Coronary artery (tissue), 2 donors: ENCODE measurements at places on chromosomes 12 and 14.

DNA sequence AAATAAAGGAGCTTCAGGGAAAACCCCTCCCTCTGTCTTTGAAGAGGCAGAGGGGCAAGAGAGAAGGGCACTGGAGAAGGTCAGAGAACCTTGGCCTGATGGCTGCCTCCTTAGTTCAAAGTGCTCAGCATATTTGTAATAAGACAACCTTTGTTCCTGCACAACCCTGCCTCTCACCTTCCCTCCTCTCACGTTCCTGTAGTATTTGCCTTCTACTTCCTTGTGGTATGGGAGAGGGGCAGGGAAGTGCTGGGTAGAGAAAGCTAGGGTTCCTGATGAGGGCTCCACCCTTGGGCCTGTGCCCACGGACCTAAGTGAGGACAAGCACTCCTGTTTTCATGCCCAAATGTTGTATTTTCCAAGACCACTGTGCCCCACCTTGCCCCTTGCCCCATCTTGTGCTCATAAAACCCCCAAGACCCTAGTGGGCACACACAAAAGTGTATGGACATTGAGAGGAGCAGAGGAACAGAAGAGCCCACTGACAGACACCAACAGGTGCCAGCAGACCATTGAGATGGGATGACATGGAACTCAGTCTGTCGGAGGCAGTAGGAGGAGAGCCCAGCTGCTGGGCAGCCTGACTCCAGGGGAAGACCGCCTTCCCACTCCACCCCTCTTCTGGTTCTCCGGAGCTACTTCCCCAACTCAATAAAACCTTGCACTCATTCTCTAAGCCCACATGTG, 261.5 kb upstream of the CCDC196 start:
- no peak for DNase-seq

- DNase-seq, result no peak
These were observed 16.6 kb downstream of the SIVA1 start for GRCh38 chr14:104769324-104770071.

DNA sequence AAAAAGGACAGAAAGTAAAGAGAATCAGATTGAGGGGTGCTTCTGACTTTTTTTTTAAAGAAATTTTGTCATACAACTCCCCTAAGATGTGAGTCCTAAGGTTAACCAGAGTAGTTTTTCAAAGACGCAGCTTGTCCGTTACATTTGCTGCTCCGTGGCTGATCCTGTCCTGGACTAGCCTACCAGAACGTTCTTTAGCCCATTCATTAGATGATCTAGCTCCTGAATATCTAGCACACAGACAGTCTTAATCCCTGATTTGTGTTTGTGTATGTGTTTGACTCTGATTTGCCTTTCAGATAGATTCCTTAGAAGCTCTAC, 60.3 kb downstream of the SAMD4A start:
- no peak for DNase-seq

- no peak for DNase-seq
These were observed 56.9 kb upstream of the MAP1LC3B2 start for GRCh38 chr12:116502141-116502725.

DNA sequence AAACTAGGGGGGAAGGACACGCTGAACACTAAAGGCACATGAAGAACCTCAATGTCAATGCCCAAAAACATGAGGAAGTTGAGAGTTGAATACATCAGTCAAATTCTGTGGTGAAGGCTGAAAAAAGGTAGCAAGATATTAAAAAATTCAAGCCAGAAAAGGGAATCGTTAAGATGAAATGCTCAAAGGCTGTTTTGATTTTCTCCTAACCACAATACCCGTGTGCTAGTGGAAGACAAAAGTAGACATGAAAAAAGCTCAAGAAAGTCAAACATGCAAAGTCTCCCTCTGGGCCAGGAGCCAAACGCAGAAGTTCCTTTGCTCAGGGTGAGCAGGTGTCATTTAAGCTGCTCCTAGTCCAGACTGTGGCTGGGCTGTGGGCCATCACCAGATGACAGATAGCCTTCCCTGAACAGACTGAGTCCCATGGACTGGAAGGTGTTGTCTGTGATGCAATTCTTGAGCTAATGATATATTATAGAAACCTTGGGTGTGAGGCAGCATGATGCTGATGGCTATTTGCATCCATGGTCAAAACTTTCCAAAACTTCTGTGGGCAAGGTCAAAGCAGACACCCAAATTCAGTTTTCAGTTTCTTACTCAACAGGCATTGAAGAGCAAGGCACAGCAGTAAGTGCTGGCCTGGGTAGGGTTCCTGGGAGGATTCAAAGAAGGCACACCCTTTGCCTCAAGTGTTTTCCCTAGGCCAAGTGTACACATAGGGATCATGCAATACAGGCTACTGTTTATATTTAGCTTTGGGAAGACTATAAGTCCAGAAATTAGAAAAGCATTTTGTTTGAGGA, 81.6 kb downstream of the MYRFL start:
- no peak for DNase-seq

GRCh38 chr12:117450209-117450608, 88.8 kb upstream of the NOS1 start:
- no peak for DNase-seq

- DNase-seq, result no peak
These were observed 220.6 kb upstream of the OR4E1 start for GRCh38 chr14:21894003-21894897.

- no peak for DNase-seq
These were observed 95.0 kb downstream of the TGFB3 start for GRCh38 chr14:75886636-75887348.

DNA sequence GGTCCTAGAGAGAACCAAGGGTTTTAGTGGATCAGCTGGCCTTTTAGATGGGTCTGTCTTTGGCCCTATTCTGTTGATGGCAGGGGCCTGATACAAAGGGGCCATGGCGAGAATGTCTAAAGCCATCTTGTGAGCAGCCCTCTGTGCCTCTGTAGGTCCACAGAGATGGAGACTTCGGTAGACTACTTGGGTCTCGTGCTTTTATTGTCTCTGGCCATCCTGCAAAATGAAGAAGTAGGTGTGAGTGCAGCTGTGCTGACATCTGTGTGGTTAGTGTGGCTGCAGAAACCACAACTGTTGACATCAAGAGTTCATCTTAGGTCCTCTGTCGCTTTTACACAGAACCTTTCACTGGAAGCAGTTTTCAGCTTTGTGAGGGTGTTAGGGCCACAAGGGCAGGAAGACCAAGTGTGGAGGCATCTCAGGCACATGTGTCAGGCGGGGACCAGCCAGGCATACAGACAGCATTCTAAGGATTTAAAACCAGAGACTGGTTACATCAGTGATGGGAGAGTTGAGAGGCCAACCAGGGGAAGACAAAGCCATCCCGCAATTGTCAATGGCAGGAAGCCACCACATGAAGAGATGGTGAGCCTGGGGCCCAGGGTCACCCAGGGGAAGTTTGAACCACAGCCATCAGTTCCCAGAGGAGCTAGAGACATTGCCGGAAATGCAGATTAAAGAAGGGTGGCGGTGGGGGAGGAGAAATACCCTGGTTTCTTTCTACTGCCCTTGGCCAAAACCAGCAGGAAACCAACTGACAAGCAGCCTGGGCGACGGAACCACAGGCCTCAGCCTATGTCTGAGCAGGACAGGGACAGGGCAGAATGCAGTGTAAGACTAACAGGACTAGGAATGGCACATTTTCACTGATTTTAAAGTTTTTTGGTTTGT, 13.0 kb upstream of the TPCN1 start:
- no peak for DNase-seq

DNA sequence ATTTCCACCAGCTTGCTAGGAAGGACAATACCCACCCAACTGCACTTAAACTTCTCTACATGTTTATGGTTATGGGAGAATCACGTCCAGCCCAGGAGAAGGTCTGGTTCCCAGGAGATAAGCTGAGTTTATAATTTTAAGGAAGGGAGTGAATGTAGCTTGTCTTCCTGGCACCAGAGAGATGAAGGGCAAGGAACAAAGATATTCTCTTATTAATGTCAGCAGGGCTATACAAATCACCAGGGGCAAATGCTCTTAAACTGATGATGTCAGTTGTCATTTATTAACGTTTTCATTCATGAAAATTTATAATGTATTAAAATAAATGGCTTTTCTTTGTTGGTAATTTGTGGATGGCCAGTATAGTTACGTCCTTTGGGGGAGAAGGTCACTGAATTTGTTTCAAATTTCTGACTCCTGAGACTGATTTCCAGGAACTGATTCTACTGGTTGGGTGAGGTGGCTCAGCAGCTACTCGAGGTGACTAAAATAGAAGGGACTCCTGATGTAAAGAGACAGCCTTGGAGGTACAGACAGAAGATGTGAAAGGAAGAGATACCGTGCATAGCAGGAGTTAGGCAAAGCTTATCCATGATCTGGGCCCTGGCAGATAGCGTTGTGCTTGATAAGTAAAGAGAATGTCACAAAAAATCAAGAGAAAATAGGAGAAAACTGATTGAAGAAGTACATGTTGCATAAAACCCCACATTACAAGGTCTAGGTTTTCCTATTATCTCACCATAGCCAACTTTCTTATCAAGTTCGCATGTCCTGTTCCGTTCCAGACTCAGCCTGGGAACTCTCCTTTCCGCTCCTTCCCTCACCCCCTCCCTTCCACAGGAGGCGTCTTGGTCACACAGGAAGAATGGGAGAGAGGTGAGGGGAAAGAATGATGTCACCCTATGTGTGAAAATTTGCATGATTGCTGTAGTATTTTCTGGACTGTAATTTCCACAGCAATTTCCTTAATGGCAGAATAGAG, 367.1 kb upstream of the FAR2 start:
- DNase-seq, result no peak

- peak; percentile 68 for DNase-seq
These were observed 133.6 kb downstream of the ZFP36L1 start for GRCh38 chr14:68658943-68659931.

GRCh38 chr12:88559772-88560171, 20.5 kb downstream of the KITLG start:
- no peak for DNase-seq

DNA sequence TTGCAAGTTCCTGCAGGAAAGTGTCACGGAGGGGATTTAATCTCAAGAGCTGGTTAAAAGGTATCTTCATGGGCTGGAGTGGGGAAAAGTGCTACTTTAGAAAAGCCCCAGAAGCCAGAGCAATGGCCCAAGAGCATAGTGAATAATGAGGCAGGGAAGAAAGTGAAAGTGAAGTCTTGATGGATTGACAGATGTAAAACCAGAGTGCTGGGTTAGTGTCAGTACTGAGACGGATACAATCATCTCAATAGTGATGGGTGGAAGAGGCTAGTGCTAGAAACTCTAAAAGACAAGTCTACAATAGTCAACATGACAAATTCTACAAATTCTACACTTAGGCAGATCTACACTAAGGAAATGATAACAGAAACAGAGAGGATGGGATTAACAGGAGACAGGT, 68.1 kb downstream of the CIT start:
- no peak for DNase-seq

DNA sequence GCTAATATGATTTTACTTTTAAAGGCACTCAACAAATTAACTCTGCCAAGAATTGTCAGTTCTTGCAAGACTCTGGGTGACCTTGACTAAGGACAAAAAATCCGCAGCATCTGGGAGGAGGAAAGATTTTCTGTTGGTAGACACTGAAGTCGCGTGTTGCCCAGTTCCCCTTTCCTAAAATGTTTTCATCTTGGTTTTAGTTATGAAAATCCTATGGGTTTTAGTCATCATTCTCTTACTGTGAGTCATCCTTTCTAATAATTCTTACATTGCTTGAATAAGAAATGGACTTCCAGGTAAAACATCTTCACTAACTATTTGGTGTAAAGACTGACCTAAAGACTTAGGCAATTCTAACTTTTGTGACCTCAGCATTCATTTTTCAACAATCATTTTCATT, 9.1 kb downstream of the GSG1 start:
- DNase-seq, result no peak

DNA sequence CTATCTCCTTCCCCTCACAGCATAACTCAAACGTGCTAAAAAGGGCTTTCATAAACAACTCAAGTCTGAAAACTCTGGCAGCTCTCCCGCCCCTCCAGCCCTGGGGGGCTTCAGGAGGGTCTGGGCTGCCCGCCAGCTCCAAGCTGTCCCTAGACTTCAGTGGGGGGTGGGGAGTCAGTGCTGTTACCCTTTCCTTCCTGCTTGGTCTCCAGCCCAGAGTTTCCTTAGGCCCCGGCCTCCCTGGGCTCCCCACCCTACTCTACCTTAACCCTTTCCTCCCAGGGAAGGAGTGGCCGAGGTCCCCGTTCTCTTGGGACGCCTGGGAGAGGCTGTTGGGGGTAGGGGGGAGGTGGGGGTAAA, 530 bp upstream of the NYNRIN start:
- no peak for DNase-seq

GRCh38 chr14:89417465-89418225, 612 bp upstream of the FOXN3 start:
- DNase-seq, result peak; percentile 86

GRCh38 chr12:45727980-45728629, 1.4 kb upstream of the ARID2 start:
- no peak for DNase-seq

DNA sequence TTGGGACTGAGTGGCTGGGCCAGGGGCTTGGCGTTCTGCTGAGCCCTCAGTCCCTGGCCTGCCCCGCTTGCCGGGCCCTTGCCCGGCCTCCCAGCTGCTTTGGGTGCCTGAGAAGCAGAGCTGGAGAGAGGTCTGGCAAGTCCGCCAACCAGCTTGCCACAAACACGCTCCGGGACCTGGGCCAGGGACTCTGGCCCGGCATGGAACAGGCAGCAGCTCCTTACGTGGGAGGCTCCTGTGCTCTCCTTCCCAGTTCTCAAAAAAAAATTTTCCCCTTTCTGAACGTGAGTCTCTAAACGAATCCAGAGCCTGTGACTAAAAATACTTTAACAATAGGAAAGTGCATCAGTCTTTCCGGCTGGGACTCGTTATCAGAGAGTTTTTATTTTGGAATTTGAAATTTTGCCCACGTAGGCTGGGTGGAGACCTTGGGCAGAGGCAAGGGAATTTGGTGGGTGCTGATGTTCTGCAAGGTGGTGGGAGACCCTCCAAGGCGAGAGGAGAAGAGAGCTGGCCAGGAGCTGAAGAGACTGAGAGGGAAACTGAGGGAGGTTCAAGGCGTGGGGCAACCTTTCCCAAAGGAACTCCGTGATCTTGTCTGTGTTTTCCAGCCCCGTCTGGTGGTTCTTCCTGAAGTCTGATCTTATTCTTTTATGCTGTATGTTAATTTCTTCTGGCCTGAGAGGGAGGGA, 6.8 kb upstream of the NR4A1 start:
- peak; percentile 97 for DNase-seq

GRCh38 chr14:92175811-92176210, 54.0 kb downstream of the CPSF2 start:
- no peak for DNase-seq

GRCh38 chr14:95449131-95449530, 67.3 kb downstream of the SYNE3 start:
- no peak for DNase-seq
